Stomach (tissue), 19 donors: ENCODE measurements at places on chromosomes 16 and 17. TPM values are rescaled to one million over a fixed set of nuclear protein-coding genes. Genes with fewer than 3 reads are reported as not detected.

DNA sequence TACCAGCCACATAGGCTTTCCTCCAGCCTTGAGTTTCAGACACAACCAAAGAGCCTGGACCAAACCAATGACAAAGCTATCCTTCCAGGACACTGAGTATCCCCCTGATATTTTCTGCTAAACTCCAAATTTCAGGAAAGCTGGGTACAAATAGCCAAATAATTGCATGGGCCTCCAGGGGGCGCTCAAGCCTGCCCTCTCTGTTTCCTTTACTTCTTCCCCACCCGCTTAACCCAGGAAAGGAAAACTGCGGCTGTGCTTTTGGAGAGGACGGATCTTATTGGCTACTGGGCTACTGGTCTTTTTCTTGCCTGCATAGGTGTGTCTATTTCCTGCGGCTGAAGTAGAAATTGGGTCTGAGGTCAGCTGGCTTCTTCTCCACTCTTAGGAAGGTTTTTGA is 30.1 kb downstream of the GNGT2 start:
- no peaks in the 10 kb centered on the region for H3K27me3 ChIP-seq
- H3K4me3 ChIP-seq, result no peak overlapping the region
- H3K36me3 ChIP-seq, result no peaks in the 10 kb centered on the region
- H3K4me1 ChIP-seq, result no peaks in the 10 kb centered on the region
- H3K27ac ChIP-seq, result no peak overlapping the region
- peak; percentile 60 for DNase-seq

Gene PPP4C
- total RNA-seq, result 63.6 TPM

GRCh38 chr16:29023279-29024277 is 38.7 kb downstream of the LAT start:
- H3K4me1 ChIP-seq, result no peaks in the 10 kb centered on the region
- H3K27ac ChIP-seq, result no peak overlapping the region
- DNase-seq, result no peak
- no peaks in the 10 kb centered on the region for H3K27me3 ChIP-seq

DNA sequence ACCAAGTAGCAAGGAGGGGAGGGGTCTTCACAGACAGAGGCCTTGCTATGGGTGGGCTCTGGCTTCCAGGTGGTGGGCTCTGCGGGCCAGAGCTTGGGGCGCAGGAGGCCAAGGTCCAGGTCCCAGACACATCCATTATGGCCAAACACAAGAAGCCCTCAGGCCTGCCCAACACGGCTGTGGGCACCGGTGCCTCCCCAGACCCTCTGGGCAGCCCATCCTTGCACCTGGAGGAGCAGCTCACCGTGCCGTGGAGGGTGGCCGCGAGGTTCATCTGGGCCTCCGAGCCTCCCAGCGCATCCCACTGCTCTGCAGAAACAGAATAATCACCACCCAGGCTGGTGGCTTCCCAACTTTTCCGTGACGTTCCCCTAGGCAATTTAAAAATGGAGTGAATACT is 55.9 kb downstream of the TBC1D16 start:
- H3K4me1 ChIP-seq, result peaks cover 10% of the 10 kb centered on the region
- H3K27me3 ChIP-seq, result no peaks in the 10 kb centered on the region
- peaks cover 11% of the 10 kb centered on the region for H3K36me3 ChIP-seq
- H3K4me3 ChIP-seq, result no peak overlapping the region

Gene CD300LB
- total RNA-seq, result not detected

DNA sequence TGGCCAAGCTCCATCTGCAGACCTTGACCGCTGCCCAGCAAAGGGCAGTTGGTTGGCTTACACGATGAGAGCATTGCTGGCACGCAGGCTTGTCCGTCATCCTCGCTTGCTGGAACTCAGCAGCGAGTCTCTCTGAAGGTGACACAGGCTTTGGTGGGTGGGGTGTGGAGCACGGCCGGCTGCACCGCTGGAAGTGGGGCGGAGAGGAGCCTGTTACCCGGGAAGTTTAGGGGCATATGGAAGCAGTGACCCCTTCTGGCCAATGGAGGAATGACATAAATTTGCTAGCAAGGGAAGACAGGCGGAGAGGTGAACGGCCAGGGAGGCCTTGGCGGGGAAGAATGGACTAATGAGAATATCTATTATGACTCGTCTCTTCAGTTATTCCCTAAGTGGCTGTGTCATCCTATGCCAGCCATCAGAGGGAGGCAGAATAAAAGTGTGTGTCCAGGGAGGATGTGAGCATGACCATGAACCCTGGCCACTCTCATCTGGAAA is 65.9 kb upstream of the SDK2 start:
- no peaks in the 10 kb centered on the region for H3K36me3 ChIP-seq
- H3K27me3 ChIP-seq, result peaks cover 67% of the 10 kb centered on the region
- DNase-seq, result peak; percentile 65
- no peaks in the 10 kb centered on the region for H3K4me1 ChIP-seq
- no peak overlapping the region for H3K27ac ChIP-seq

Gene CCDC92B
- 1.7 TPM for total RNA-seq
